ENCODE measurements at places on chromosomes 11 and 22.

GRCh38 chr11:8291421-8292350 lies 28.0 kb upstream of the LMO1 start:
- DNase-seq, result no peak

GRCh38 chr22:43923631-43924464 lies at the start of gene PNPLA3:
Gene PNPLA3 (plus strand): TSS chr22:43923805. CDS start chr22:43923912, 107 bp downstream.
- DNase-seq, result peak; percentile 55

GRCh38 chr11:8567602-8568198 lies 26.3 kb downstream of the STK33 start:
- no peak for DNase-seq

GRCh38 chr11:125075242-125075625 lies 12.1 kb downstream of the SLC37A2 start:
- no peak for DNase-seq

- no peak for DNase-seq
These were observed 92.1 kb downstream of the CSNK2A3 start for GRCh38 chr11:11260903-11261302.

- no peak for DNase-seq
These were observed 587.7 kb downstream of the BRD1 start for GRCh38 chr22:49240016-49240380.

DNA sequence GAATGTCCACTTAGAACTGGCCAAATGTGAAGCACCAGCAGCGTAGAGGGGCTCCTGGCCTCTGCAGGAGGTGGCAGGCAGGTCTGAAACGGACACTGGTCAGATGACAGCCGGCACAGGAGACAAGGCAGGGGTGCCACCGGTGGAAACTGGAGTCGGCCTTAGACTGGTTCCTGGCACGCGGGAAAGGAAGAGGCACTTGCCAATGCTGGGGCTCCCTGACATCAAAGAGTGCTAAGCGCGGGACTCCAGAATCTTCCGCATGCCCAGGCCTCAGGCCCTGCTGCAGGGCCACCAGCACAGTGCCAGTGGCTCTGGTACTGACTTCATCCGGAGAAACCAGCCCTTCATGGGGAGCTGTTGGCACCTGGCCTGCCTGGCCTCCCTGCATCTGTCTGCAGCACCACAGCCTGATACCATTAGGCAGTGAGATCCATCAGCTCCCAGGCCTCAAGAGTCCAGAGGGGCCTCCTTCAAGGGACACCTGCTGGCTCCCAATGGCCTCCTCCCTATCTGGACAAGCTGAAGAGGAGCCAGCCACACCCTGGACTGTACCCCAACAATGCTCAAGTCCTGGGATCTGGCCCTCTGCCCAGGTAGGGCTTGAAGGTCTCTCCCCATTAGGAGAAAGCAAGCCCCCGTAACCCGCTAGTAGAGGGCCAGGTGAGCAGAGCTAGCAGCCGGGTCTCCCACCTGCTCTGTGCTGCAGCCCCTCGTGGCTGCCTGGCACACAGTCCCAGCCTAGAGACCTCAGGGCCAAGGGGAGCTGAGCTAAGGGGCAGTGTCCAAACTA lies 29.7 kb upstream of the GNB1L start:
- no peak for DNase-seq

- DNase-seq, result peak; percentile 12
These were observed 3.9 kb upstream of the VSIG10L2 start for GRCh38 chr11:125941619-125942611.

GRCh38 chr11:128796270-128796669 lies 70.8 kb downstream of the KCNJ1 start:
- no peak for DNase-seq

- DNase-seq, result no peak
These were observed 5.9 kb upstream of the BDNF start for GRCh38 chr11:27705873-27706820.

GRCh38 chr11:131118247-131118646 lies 202.0 kb upstream of the SNX19 start:
- DNase-seq, result no peak

DNA sequence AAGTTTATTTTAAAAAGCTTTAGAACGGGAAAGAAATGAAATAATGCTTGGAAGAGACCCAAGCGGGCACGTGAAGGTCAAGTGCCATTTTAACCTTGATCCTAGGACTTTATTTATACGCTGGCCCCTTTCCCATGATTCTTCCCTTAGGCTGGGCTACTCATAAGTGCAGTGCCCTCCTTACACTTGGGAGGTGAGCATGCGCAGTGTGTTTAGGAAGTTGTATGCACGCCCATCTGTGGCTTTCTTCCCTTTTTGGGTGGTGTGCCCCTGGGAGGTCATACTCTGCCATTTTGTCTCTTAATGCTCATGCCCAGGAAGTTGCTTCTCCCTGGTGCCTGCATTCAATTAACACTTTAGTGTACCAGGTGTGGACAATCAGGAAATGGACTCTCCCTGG lies 239.7 kb downstream of the SWAP70 start:
- DNase-seq, result no peak
